ENCODE measurements at places on chromosomes 11 and 22.

GRCh38 chr11:122285070-122285988 lies 169.3 kb upstream of the BLID start:
- no peak for DNase-seq

DNA sequence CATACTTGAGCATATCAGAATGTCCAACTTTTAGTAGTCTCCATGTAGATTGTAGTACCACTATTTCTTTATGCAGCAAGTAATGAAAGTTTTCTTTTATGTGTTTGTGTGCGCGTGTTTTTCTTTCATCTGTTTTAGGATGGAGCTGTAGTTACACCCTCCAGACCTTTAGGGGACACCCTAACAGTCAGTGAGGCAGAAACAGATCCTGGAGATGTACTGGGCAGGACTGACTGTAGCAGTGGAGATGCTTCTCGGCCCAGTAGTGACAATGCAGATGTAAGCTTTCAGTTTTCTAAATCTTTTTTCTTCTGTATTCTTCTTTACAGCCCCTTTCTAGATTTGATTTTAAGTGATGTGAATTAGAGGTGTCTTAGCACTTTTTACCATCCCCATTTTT lies 79.9 kb upstream of the GRIK4 start:
- peak; percentile 7 for DNase-seq

DNA sequence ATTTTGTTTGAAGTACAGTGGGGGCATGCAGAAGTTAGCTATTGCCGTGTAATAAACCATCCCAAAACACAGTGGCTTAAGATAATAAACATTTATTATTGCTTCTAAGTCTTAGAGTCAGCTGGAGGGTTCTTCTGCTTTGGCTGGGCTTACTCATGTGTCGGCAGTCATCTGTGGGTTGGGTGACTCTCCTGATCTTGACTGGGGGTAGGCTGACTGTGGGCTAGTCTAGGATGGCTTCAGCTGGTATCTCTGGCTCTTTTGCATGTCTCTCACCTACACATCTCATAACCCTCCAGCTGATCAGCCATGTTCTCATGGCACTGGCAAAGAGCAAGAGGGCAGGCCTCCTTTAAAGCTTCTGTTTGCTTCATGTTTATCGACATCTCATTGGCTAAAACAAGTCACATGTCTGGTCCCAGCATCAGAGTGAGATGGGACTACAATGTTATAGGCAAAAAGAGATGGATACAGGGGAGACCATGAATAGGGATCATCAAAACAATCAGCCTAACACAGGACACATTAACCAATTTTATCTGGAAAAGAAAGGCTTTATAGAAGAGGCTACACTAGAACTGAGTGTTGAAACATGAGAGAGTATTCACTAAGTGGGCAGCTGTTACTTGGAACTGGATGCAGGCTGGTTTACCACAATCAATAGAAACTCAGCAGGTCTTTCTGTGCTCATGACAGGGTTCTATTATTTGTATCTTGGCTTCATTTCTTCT lies 5.1 kb downstream of the LRRC51 start:
- no peak for DNase-seq

DNA sequence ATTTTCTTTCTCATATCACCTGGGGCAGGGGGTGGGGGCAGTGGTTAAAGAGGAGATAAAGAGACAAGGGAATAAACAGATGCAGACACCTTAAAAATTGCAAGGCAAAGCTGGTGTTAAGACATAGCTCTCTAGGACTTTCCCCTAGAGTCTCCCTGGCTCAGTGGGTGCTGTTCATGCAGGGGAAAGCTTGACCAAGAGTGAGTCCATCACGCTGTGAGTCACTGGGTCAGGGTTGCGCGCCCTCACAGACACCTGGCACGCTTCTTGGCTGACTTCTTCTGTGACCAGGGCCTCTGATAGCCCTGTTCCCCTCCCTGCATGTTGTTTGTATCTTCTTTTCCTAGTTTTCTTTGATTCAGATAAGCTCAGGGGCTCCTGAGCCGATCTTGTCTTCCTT lies 31.9 kb downstream of the COMMD9 start:
- no peak for DNase-seq

DNA sequence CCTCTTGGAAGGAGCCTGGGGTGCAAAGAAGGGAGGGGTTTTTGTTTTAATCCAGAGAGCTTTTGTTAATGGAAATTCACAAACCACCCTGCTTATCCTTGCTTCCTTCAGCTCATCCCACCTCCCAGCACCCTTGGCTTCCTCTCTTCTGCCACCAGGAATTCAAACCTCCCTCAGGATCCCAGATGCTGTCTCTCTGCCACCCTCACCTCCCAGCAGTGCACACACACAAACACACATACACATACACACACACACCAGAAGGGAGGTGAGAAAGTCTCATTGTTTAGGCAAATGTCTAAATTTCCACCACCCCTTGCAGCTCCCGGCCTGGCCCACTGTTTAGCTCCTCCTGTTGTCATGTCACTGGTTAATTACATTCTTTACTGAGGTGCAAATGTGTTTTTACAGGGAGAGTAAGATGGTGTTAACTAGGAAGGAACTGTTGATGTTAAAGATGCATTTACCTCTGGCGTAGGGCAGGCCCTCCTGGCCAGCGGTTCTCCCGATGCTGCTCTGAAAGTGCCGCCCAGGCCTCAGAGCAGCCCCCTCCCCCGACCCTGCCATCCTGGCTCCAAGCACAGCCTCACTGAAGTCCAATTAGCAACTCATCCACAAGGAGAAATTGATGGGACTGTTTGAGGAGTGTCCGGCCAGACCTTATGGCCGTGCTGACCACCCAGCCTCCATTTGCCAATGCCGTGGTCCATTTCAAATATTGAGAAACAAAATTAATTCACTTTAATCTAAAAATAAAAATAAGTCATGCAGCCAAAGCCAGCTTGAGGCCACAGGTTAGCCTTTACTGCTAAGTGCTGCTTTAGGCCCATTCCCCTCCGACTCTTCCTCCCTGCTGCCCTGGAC lies 165.4 kb downstream of the FEZ1 start:
- DNase-seq, result no peak

- no peak for DNase-seq
Observed at GRCh38 chr11:83721263-83721662, 435.1 kb upstream of the CCDC90B start.

GRCh38 chr11:1589996-1590395 lies 4.9 kb upstream of the KRTAP5-1 start:
- DNase-seq, result no peak

GRCh38 chr11:93132836-93133235 lies 65.0 kb downstream of the SLC36A4 start:
- no peak for DNase-seq

GRCh38 chr11:69263736-69264052 lies 30.3 kb upstream of the MYEOV start:
- DNase-seq, result no peak

GRCh38 chr11:118415739-118416068 lies 14.3 kb downstream of the ATP5MG start:
- peak; percentile 22 for DNase-seq

DNA sequence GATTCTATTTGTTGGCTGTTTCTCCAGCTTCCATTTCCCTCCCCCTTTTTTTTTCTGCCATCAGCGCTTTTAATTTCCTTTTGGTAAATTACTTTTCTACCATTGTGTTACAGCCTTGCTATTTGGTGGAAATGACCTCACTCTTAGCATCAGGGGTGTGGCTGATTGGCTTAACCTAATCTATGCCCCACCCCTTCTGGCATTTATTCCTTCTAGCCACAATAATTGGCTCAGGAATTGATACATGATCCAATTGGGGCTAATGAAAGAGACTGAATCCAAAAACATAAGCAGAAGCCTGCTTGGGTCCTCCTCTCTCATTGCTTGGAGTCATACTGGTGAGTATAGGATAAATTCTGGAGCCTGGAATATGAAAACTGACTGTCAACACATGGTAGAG lies 402.4 kb upstream of the LRRC4C start:
- no peak for DNase-seq

- DNase-seq, result no peak
Observed at GRCh38 chr22:21055880-21056319, 10.2 kb downstream of the LRRC74B start.

DNA sequence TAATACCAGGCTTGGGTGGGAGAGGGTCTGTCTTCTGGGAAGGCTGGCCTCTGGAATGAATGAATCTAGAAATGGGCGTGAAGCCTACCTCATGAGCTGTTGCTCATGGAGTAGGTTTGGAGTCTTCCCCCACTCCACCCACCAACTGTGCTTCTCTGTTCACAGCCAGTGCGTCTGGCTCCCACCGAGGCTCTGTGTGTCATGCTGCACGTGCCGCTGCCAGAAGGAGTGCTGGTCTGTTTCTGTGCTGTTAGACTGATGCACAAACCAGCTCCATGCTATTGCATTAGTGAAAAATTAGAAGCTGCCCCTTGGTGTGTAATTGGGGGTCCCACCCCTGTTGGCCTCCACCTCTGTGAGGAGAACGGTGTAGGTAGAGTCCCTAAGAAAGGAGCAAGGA lies 132.3 kb upstream of the PARVA start:
- DNase-seq, result no peak

DNA sequence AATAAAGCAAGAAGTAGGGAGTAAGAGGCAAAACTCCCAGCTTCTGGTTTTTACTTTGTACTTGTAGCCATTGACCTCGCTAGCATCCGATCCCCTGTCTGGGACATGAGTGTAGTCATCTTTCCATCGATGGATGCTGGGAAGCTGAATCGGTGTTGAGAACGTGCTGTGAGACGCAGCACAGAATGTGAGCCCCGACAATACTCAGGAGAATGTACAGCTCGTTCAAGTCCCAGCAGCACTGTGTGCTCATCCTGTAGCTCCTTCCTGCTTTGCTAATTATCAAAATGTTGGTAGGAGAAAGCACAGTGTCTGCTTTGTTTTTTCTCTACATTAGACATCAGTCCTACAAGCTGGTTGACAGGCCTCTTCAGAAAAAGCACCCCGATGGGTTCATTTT lies 56.6 kb downstream of the JAM3 start:
- DNase-seq, result no peak

DNA sequence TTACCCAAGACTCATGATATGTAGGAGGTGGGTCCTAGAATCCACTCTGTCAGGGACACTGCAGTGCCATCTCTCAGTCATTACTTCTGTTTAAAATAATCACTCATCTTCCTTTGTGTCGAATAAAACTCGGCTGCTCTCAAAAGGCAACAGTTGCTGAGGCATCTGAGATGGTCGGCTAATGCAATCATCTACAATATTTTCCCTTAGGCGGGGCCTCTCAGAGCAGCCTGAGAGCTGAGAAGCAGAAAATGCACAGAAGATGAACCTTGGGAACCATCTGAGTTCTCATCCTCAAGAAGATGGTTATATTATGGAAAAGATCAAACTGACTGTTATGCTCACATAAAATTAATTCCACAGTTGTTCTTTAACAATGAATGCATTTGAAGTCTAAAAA lies 1518.2 kb upstream of the TENM4 start:
- DNase-seq, result no peak

DNA sequence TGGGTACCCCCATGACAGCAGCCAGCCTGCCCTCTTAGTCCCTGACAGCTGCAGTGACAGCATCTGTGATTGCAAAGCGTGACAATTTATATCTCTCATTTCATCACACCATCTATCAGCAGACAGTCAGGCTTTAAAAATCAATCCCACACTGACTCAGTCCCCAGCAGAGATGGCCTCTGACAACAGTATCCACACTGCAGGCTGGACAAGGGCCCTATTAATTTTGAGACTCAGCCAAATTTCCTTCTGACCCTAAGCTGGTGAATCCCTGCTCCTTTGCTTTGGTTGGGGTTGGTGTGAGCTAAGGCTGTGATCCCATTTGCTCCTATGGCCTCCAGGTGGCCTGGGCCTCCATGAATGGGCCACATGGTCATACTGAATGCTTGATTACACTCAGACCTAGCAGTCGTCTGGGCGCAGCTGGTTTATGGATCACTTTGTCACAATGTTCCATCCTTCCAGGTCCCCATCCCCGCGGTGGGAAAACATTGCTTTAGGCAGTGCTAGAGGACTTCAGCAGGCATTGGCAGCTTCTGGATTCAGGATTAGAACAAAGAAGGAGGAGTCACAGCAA lies 68.2 kb upstream of the B3GAT1 start:
- DNase-seq, result no peak

DNA sequence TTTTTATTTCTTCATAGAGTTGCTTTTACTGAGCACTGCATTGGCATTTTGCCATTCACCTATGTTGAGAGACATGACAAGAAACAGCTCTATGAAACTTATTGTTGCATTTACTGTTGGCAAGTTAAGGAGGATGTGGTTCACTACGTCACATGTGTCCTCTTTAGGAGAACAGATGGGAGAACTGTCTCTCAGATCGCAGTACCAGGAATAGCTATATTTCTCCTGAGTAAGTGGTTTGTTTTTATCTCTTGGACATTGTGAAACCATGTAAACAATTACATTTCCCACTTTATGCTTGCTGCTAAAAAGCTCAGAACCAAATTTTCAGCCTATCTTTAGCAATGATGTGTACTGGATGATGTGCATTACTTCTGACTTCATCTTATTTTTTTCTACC lies 34.8 kb upstream of the PSMA1 start:
- no peak for DNase-seq

GRCh38 chr11:28526406-28526751 lies 418.2 kb downstream of the METTL15 start:
- no peak for DNase-seq

DNA sequence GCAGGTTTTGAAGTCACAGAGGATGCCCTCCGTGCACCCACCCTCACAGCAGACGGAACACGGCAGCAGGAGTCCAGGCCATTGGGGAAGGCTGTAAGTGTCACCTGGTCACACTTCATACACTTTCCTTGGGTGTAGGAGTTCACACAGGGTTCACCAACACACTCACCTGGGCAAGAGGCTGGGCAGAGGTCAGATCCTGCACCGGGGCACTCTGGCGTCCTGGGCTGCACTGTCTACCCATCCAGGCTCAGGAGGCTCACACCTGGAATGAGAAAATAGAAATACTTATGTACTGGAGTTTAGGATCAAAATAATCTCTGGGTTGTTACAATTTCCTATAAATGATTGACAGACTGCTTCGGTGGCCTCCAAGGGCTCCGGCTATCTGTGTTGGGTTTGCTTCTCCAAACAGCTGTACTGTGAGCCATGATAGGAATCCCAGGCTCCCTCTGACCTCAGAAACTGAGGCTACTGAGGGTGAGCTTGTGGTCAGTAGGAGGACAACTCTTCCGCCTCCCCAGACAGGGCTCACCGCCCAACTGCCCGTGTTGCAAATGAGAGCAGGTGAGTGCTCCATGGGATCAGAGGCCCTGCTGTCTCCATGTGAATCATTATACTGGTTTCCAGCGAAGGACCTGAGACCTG lies 20.1 kb upstream of the CARS1 start:
- DNase-seq, result no peak

GRCh38 chr22:17807578-17808410 lies 33.5 kb upstream of the BID start:
- DNase-seq, result no peak

- DNase-seq, result no peak
Observed at GRCh38 chr22:49372530-49373288, 455.0 kb downstream of the BRD1 start.

GRCh38 chr22:48139776-48140175 lies 1377.3 kb downstream of the TBC1D22A start:
- no peak for DNase-seq

GRCh38 chr22:37219533-37219932 lies 7.3 kb upstream of the SSTR3 start:
- DNase-seq, result no peak

GRCh38 chr11:64015510-64015909 lies 20.2 kb upstream of the FLRT1 start:
- no peak for DNase-seq

GRCh38 chr22:47357086-47357485 lies 594.6 kb downstream of the TBC1D22A start:
- DNase-seq, result no peak
